Activated T-helper 17 cell treated with anti-CD3 and anti-CD28 coated beads, Interleukin-2, amount 50 U/mL, for 72 hours (primary cell): ENCODE measurements at places on chromosomes 4 and X. TPM values are rescaled to one million over a fixed set of nuclear protein-coding genes. Genes with fewer than 3 reads are reported as not detected.

GRCh38 chr4:48896845-48897244 is 9.7 kb downstream of the OCIAD2 start:
- ATAC-seq: no peak

GRCh38 chrX:16120431-16120830 is 2.9 kb upstream of the GRPR start:
- no peak for ATAC-seq

DNA sequence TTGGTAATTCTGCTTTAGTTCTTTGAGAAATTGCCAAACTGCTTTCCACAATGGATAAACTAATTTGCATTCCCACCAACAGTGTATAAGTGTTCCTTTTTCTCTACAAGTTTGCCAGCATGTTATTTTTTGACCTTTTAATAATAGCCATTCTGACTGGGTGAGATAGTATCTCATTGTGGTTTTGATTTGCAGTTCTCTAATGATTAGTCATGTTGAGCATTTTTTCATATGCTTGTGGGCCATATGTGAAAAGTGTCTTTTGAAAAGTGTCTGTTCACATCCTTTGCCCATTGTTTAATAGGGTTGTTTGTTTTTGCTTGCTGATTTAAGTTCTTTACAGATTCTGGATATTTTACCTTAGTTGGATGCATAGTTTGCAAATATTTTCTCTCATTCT is 25.9 kb downstream of the ENPEP start:
- no peak for ATAC-seq

- ATAC-seq: no peak
Observed at GRCh38 chrX:19718642-19719041, 168.8 kb downstream of the SH3KBP1 start.

Gene MAGEA11
- not detected for total RNA-seq

Gene MRPL1
- total RNA-seq: 23.7 TPM

Gene MAGEA10
- not detected for total RNA-seq
